ENCODE measurements at places on chromosomes 5 and 9.
A peak's percentile ranks its signal among the peaks of the same experiment; 100 is the strongest.

DNA sequence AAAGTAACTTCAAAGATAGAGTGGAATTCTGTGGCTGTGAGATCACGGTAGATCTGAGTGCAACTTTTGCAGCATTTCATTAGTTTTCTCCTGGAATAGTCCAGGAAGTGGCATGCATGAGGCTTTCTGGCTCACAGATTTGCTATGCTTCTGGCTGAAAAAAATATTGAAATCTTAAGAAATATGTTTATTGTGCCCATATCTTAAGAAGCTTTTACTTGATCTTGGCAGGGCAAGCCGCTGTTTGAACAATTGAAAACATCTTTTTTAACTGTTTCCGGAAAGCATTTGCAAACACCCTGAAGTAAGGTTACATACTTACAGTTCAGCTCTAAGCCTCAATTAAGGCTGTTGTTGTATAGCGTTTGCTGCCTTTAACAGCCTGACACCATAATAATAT is 135.7 kb upstream of the GDNF start:
- no peak for DNase-seq

DNA sequence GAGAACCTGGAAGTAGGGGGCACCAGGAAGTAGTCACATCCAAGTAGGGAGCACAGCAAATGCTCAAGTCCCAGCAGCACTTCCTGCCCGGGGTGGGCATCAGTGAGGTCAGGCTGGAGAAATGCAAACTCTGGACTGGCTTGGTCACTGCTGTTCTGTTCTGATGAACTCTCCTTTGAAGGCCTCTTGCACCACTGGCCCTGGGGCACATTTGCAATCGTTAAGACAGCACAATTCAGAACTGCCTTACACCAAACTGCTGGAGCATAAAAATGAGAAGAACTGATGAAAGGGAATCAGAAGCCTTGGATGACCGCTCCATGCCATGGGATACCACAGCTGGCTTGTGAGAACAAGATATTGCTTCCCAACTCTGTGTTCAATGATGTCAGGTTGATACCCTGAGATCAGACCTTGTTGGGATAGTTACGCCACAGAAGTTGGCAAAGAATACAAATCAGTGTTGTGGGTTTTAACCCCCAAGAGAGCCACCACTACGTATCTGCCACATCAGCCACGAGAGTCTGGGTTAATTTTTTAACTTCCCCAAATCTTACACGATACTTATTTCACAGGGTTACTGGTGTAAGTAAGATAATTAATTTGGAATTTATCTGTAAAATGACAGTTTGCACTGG is 42.3 kb upstream of the ZSWIM6 start:
- DNase-seq: no peak

- DNase-seq: no peak
These were observed 149.7 kb upstream of the IER5L start for GRCh38 chr9:129327552-129328328.

DNA sequence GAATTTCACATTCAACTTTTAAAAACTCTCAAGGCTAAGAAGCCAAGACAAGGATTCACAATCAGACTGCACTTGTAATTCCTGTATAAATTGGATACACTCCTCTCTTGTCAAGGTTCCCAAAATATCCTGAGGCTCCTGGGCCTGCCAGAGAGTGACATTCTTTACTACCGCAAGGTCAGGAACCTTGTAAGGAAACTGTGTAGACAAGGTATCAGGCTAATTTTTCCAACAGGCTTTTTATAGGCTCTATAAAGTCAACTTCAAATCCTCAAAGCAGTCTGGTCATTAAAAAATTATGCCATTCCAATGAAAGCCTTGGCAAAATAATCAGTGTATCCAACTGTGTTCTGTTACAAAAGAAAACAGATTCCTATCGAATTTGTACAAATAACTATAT is 15.5 kb upstream of the PAIP1 start:
- no peak for DNase-seq

DNA sequence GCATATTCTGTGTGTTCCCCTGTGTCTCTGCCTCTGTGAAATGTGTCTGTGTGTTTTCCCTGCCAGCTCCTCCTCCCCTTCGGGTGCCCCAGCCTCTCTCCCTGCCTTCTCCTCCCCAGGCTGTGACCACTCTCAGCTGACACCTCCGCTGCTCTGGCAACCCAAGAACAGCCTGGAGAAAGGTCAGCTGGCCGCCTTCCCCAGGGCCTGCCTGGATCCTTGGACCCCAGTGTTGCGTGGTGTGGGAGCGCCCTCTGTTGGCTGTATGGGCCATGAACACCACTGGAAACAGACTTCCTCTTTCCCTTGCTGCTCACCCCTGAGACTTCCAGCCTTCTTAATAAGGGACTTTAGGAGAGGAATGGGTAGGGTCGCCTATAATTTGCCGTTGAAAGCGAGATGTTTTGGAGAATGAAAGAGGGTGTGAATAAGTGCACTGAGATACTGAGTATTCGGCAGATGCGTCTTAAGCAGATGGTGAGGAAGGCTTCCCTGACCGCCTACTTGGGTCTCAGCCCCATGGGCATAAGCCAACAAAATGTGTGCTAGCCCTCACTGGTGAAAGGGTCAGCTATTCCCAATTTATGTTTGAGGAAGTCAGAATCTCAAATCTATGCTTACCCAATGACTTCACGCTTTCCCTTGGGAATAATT is 114.9 kb upstream of the TRIM32 start:
- peak; percentile 38 for DNase-seq

DNA sequence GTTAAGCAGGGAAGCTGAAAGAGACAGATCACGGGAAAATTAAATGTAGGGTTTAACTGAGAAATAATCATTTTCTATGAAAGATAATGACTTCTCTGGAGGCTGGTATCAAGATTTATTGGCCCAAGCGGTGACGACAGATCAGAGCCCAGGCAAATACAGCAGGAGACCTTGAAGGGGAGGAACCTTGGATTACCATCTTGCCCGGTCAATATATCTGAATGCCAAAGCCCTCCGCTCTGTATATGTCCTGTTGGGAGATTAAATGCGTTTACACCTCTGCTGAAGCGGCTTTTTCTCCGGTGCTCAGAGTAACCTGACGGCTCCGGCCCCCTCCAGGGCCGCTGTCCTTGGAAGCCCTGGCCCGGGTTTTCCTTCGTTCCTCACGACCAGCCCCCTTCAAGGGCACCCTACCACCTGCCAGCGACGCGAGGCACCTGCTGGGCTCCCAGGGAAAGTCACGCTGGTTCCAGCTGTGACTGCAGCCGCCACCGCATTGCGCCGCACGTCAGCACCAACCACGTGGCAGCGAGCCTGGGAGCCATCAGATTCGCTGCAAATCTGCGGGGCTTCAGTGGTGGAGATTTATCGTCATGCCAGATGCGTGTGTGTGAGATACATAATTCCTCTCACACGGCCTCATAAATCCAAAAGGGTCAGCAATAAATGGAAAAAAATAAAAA is 4.4 kb upstream of the QSOX2 start:
- DNase-seq: no peak

DNA sequence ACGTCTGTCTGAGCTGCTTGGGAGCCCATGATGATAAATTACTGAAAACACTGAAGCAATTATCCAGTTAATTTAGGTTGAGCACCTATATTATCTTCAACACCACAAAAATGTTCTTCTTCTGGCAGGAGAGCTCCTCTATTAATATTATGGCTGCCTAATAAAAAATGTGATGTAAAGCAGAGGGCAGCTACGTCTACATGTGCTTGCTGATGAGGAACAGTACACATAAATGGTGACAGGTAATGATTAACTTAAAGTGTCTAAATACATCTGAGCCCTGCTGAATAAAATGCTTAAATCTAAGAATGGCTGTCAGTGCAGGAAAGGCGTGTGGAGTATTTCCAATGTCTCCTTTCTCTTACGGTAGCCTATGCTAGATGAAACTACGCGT is 131.3 kb upstream of the NR3C1 start:
- no peak for DNase-seq

DNA sequence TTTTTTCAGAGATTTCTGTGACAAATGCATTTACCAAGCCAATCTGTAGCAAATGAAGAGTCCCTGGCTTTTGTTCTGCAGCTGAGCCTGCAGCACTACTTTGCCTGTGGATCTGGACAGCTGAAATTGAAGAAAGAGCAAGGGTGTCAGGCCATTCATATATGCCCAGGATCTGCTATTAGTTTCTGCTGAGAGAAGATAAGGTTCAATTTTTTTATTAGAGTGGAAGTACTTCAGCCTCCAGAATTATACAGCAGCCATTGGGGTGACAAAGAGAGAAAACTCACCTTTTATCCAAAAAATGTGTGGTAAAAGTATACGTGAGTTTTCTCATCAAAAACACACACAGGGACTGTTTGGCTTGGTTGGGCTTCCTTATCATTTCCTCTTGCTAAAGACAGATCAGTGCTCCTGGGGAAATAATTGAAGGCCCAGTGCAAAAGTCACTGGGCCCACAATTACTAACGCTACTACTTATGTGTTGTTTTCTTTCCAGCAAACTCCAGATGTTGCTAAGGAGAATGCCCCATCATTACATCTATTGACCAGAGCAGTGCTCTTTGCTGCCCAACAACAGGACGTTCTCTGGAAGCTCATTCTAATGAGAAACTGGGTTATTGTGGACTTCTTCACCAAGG is 138.6 kb downstream of the CEMIP2 start:
- no peak for DNase-seq

GRCh38 chr9:87681271-87682061 is 44.5 kb upstream of the CTSL start:
- DNase-seq: no peak

GRCh38 chr5:112870966-112871365 is 9.9 kb downstream of the SRP19 start:
- no peak for DNase-seq

DNA sequence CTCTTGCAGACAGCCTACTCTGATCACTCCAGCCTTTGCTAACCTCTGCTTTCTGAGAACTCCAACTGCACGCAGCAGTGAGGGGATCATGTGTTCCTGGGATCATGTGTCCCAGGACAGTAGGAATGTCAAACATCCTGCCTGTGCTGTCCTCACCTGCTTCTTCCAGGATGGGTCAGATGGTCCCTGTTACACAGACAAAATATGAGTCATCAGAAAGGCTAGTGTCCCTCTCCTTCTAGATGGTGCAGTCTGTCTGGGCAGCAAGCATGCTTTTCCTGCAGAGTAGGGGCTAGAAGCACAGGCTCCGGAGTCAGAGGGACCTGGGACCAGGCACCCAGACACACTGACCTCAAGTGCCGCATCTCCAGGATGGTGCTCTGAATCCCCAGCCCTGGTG is 20.1 kb upstream of the SLC25A48 start:
- DNase-seq: no peak

- DNase-seq: no peak
These were observed 44.4 kb downstream of the PARP8 start for GRCh38 chr5:50710838-50711237.

DNA sequence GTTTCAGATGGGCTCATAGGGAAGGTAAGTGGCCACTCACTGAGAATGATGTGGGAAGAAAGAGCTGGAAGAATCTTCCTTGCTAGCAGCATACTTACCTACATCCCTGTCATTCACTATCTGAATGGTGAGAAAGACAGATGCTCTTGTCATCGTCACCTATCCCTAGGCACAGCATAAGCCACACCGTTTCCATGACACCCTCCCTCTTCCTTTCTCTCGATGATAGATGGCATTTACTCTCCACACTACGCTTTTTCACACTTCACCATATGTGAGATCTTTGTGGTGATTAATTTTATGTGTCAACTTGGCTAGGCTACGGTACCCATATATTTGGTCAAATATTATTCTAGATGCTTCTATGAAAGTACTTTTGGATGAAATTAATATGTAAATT is 44.4 kb upstream of the FER start:
- DNase-seq: no peak

DNA sequence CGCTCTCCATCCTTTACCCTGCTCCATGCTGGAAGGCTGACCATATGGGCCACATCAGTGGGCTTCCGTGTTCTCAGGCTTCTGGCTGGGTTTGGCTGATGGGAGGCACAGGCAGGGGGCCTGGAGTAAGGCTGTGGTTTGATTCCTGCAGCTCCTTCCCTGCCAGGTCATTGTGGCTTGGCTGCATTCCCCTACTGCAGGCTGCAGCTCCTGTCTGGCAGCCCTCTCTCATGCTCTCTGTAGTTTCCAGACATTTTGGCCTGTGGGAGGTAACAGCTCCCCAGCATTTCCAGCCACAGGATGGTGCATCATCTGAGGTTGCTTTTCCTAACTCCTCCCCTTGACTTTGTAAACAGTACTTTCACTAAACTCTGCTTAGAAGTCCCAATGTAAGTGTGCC is 102.0 kb upstream of the PTPN3 start:
- no peak for DNase-seq

- peak; percentile 50 for DNase-seq
These were observed 14.8 kb downstream of the ODF2 start for GRCh38 chr9:128470560-128470959.

- DNase-seq: no peak
These were observed 1665.4 kb upstream of the CDH9 start for GRCh38 chr5:28703651-28704260.

- no peak for DNase-seq
These were observed 40.3 kb downstream of the ADAM19 start for GRCh38 chr5:157535042-157535865.

DNA sequence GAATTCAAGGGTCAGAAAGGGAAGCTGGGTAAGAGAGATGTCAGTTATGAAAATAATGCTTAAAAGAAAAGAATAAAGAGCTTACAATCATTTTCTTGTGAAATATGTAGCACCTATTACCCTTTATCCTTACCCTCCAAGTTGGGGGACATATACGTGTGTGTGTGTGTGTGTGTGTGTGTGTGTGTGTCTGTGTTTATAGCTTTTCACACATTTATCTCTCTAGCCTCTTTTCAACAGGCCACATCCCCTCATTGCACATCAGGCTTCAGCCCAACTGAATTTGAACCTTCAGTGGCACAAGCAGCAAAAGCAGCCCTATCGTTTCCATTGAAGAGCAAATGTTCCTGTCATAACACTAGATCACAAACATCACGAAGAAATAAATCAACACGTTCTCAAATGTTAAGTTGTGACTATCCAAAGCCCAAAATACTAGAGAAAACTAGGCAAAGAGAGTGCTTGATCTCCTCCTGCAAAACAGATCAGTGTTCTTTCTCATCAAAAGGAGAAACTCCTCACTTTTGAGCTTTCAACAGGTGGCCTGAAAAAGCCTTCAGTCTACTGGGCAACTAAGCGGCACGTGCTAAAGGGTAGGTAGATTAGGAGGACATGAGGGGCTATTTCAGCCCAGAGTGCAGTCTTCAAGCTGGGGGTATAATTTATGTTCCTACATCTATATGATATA is 416.4 kb downstream of the EFNA5 start:
- no peak for DNase-seq

DNA sequence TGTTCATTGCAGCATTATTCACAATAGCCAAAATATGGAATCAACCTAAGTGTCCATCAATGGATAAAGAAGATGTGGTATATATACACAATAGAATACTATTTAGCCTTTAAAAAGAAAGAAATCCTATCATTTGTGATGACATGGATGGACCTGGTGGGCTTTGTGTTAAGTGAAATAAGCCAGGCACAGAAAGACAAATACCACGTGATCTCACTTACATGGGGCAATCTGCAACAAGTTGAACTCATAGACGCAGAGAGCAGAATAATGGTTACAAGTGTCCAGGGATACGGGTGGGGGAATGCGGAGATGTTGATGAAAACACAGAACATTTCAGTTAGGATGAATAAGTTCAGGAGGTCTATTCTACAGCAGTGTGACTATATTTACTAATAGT is 66.4 kb upstream of the ALDH1B1 start:
- no peak for DNase-seq

- no peak for DNase-seq
These were observed 875 bp downstream of the TPM2 start for GRCh38 chr9:35688558-35689541.
